ENCODE measurements at places on chromosomes 7 and 10.

DNA sequence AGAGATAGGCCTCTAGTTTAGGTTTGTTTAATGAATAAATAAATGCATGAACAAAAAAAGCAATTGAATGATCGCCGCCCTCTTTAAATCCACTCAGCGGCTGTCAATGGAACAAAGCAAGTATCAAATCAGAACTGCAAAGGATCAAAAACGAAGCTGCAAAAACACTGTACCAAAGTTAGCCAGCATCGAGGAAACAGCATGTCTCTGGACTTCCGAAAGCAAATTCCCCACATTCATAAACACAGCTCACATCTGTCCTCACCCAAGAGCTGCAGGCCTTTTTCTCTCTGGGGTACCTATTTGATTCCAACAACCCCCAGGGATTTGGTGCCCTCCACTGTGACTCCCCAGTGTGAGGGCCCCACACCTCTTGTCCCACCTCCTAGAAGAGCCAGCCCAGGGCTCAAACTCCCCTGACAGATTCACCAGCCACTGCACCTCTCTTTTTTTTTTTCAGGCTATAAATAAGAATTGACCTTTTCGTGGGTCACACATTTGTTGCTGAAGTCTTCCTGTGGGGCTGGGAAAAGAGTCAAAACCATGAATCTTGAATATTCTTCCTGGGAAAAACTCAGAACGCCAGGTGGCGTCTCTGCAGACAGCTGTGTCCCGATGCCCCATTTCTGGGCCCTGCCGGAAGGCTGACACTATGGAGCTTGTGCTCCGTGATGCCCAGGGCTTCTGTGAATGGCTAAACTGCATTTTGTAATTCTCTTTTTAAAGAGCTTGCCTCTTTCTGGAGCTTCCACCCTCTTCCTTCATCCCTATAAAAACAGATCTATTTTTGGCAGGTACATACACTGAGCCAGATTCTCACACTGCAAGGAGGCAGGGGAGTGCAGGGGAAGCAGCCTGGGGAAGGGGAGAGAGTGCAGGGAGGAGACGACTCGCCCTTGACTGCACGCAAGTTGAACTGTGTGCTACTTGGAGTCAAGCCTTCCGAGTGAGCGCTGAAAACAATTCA, 51.7 kb downstream of the HSPA12A start:
- no peak for DNase-seq

GRCh38 chr7:55130395-55131141, 111.8 kb downstream of the EGFR start:
- DNase-seq: no peak

DNA sequence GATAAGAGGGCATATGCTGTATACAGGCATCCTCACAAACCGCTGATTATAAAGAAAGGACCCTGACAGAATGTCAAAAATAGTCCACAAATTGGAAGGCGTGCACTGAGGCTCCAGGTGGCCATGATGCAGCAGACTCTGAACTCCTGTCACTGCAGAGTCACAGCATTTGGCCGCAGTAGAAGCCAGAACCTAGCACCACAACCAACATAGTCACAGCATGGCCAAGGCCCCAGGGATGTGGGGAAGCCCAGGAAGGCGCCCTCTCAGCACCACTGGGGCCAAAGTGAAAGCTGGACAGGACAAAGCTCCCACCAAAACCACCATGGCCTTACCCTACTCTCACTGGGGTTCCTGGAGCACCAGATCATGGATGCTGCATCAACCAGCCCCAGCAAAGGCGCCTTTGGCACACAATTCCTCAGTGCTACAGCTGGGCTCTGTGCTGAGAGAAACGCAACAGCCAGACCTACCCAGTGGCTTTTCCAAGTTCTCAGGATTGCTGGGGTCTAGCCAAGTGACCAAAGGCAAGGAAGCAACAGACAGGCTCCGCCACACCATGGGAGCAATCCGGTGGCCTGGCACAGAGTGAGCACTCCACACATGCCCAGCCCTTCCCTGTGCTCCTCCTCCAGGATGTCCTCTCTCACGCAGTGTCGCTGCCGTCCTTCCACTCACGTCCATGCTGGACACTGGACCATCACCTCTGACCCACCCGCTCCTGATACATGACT, 60.2 kb downstream of the STK17A start:
- no peak for DNase-seq

- no peak for DNase-seq
Observed at GRCh38 chr10:3056280-3057037, 10.9 kb upstream of the PFKP start.
